ENCODE measurements at places on chromosomes 7 and 10.

DNA sequence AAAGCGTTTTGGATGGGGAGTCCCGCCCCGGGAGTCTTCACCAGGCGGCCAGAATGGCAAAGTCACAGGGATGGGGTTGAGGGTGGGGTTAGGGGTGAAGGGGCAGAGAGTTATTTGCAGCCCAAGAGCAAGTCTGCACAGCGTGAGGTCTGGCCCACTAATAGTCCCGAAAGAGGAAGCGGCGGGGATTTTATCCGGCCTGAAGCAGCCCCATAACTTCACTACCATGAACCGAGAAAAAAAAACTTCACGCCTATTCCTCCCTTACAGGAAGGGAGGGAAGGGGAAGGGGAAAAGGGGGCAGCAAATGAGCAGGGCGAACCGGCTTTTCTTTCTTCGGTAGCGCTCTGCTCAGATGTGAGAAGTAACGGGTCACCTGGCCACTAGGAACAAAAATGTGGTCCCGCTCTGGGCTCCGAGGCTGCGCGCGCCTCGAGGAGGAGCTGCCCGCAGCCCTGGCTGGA lies 712 bp downstream of the ITPRIP start:
- DNase-seq, result peak; percentile 55

- no peak for DNase-seq
Observed at GRCh38 chr7:124124201-124124600, 91.3 kb upstream of the TMEM229A start.

DNA sequence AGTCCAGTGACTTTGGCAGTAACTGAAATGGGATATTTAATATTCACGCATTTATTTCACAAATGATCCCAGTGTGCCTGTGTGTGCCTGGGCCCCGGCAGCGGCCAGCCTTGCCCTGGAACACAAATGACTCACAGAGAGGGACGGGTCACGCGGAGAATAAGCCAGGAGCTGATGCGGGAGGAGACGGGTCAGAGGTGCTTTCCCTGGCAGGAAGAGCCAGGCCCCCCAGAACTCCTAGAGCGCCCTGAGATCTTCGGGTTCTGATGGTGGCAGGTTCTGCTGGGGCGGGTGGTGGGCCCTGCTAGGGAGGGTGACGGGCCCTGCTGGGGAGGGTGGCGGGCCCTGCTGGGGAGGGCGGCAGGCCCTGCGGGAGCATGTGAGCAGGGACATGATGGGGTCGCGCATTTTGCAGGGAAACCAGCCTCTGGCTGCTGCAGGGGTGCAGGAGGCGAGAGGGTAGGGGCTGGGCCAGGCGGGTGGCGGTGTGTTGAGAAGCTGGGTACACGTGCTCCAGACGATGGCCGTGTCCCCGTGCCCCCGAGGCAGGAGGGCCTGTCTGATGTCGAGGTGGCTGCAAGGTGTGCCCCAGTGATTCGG lies 84.2 kb upstream of the DIP2C start:
- DNase-seq, result no peak

DNA sequence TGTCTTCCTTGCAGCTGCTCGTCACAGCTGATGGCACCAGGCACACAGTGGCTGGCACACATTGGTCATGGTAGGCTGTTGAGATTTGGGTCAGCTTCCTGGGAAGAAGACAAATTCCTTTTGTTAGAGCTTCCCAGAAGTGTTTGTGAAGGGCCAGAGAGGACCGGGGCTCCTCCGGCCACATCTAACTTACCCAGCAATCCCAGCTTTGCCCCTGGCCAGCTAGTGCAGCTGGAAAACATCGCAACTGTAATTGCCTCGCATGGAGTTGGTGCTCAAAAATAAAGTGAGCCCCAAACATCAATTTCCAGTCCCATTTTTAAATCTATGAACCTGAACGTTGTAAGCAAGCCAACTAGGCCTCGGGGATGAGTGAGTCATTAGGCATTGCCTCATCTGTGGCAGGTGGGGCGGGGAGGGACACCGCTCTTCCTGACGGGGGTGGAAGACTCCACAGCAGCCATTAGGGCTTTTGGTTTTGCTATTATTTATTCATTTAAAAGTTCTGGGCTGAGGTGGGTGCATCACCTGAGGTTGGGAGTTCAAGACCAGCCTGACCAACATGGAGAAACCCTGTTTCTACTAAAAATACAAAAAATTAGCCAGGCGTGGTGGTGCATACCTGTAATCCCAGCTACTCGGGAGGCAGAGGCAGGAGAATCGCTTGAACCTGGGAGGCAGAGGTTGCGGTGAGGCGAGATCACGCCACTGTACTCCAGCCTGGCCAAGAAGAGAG lies 12.4 kb downstream of the CPA5 start:
- no peak for DNase-seq

DNA sequence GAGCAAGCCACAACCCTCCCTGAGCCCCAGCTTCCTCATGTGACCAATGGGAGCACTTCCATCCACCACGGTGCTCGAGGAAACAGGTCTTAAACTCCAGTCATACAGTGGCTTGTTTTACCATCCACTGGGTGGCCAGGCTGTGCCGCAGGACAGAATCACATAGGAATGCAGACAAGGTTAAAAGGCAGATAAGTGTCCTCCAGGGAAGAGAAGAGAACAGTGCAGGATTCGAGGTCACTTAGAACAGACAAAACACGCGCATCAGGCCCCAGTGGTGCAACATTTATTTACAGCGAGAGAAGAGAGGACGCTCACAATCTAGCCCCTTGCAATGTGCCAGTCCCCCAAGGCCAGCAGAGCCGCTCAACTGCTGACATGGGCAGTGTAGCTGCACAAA lies 92.8 kb downstream of the TMEM130 start:
- DNase-seq, result no peak

DNA sequence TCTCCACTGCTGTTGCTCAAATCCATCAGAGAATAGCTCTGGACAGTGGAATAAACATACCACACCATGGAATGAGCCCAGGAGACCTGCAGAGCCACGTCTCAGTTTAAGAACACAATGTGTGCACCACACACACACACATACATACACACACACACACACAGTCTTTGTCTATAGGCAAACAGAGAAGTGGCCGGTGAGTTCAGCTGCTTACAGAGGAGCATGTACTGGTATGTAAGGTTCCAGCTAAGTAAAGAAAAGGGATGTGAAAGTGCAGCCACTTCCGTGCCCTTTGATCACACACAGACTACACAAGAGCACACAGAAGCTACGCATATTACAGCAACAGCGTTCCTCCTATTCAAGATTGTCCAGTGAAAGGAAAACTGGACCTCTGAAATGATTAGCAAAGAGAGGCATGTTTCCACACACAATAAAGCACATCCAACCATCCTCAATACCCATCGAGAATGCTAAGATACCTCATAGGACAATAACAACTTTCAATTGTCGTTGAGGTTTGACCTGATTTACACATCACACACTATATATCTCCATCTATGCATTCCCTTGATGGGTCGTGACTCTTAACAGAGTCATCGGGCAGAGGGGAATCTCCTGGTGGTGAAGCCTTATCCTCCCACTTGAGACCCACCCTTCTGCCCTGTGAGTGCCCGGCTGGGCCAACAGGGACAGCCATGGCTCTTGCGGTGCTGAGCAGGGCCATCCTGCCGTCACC lies 23.6 kb downstream of the SLC35B4 start:
- DNase-seq, result no peak

- no peak for DNase-seq
Observed at GRCh38 chr10:133418289-133418993, 6.0 kb downstream of the SPRN start.

GRCh38 chr7:157151626-157152339 lies 13.1 kb downstream of the UBE3C start:
- DNase-seq, result no peak

DNA sequence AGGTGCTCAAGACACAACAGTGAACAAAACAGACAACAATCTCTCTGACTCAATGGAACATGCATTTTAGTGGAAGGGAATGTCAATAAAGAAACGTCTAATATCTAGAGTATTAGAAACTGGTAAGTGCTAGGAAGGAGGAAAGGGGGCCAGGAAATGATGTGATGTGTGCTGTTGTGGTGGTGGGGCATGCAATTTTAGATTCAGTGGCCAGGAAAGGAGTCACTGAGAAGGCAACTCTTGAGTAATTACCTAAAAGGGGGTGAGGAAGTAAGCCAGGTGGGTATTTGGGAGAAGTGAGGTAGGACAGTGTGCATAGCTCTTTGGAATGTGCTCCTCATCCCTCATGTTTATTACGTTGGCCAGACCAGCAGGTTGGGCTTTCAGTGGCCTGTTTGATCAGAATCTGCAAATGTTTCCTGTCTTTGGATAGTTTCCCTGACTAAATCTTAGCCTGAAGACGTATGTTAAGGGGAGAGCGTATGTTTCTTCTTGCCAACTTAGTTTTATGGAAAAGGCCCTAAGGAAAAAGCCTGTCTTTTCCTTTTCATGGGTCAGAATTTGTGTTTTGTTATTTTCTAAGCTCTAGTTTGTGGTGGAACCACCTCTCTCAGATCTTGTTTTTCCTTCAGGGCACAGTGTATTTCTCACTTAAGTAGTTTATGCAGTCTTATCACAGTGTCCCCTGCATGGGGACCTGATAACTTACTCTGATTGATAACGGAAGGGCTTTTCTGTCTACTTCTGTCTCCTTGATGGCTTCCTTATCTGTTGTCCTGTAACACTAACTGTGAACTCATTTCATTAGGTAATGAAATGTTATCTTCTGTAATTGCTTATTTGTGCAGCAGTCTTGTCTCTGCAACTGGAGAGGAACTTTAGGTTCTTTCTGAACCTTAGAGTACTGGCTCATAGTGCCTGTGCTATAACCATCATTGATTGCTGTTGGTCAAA lies 203.7 kb downstream of the AUTS2 start:
- DNase-seq, result no peak

DNA sequence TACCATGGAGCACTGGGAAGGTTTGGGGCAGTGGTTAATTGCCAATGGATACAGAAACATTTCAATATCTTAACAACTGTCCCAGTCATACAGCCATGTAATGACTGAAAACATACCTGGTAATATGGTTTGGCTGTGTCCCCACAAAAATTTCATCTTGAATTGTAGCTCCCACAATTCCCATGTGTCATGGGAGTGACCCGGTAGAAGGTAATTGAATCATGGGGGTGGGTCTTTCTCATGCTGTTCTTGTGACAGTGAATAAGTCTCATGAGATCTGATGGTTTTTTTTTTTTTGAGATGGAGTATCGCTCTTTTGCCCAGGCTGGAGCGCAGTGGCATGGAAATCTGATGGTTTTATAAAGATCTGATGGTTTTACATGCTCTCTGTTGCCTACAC lies 284.4 kb downstream of the TCF7L2 start:
- DNase-seq, result no peak

GRCh38 chr7:14021069-14021468 lies 31.6 kb upstream of the ETV1 start:
- DNase-seq, result no peak

DNA sequence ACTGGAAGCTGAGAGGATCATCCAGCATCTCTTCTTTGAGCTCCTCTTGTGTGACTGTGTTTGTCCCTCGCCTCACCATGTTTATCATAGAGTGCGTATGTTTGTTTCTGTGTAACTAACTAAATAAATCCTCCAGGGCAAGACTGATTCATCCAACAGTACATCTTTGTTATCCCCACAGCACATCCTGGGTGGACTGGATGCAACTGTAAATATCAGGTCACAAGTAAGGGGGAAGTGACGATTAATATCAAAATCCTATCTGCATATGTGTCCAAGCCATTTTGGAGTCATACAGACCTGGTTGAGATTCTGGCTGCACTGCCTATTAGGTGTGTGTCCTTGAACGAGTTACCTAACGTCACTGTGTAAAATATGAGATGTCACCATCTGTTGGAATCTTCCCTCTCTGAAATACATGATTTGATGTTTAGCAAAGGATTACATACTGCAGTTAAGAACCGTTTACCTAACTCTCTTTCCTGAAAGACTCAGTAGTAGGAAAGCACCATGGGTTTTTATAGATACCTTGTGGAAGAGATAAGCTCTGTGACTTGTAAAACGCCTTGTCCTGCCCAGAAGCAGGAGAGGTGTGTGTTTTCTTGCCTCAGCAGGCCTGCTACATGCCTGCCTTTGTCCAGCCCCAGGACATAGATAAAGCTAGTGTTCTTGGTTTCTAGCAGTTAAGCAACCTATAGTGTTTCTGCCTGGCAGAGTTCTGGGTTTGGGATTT lies 25.8 kb downstream of the WBP1L start:
- no peak for DNase-seq

GRCh38 chr10:118116715-118117449 lies 70.1 kb upstream of the RAB11FIP2 start:
- DNase-seq, result no peak

DNA sequence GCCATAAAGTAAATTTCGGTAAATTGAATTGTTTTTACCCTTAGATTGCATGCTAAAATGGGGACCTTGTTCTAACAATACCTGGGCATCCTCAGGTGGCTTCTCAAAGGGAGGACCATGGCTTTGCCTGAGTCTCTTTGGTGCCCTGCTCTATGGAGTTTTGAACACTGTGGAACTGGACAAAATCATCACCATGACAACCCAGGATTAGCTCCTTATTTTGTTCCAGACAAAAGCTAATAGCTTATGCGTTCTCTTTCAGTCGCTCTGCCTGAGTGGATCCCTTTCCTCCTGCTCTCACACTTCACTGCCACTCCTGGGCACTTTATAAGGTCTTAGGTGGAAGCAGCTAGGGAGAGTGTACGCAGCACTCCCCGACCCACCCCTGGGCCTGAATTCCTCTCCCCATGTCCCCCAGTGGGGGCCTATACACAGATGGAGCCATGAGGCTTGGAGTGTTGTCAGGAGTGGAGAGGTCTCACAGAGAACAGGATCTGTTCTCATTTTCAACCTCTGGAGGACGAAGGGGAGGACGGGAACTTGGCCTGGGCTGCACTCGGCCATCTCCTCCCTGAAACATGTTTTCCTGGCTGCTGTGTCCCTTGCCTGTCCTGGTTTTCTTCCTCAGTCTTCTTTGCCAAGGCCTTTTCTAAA lies 19.0 kb downstream of the ADCYAP1R1 start:
- DNase-seq, result no peak

- no peak for DNase-seq
Observed at GRCh38 chr10:52517012-52517411, 202.9 kb downstream of the DKK1 start.

- DNase-seq, result no peak
Observed at GRCh38 chr10:30055226-30055662, 4.1 kb downstream of the JCAD start.

DNA sequence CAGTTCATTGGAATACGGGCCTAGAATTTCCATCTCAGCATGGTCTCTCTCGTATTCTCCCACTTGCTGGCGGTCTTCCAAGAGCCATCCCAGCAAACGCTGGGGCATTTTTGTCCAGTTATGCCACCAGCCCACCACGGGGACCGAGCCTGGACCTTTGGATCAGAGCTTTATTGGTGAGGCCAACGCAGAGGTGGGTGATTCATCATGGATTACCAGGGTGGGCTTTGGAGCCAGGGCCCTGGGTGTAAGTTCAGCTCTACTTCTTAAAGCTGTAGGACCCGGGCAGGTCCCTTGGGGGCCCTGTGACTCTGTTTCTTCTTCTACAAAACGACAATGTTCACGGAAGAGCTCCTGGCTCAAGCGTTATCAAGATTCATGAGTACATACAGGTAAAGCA lies 22.7 kb upstream of the PITRM1 start:
- DNase-seq, result no peak

DNA sequence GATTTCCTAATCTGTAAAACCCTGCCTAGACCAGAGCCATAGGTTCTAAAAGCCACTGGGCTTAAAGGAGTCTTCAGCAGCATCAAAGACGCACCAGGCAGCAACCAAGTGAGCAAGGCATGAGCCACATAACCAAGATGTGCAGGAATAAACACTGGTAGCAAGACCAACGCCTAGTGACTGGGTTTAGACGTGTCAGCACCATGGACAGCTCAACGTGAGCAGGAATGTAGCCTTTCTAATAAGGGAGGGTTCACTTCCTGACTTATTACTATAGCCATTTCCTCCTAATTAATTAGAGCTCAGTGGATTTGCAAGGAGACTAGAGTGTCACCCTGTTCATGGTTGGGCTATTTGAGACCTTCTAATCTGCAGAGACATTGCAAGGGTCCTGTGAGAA lies 223.7 kb downstream of the LHFPL3 start:
- DNase-seq, result peak; percentile 7
